ENCODE measurements at places on chromosomes 2 and 18.
A peak's percentile ranks its signal among the peaks of the same experiment; 100 is the strongest.

GRCh38 chr2:207718521-207718920, 7.1 kb downstream of the CCNYL1 start:
- no peak for DNase-seq

DNA sequence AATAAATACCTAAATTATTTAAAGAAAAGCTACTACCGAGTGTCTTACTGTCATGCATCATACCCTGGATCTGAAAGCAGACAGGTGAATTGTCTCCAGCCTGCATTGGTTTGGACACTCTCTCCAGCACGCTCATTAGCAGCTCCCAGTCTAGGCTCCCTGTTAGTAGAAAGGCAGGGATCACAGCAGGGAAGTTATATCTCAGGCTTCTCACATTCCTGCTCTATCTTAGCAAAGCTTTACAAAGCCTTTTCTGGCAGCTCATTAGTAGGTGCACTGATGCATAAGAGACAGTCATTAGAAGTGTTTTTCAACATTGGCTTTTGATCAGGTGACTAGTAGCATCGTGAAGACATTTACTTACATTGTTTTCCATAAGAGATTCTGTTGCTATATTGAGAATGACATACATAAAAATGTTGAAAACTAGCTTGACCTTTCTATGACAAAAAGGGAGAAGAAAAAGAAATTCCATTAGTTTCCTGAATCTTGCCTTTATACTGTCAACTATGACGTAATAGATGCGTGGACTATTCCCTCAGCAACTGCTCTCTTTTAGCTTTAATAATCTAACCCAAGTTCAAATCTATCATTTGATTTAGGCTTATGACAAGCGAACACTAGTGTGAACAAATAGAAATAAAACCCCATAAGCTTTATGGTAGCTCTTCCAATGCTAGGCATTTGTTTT, 408.7 kb upstream of the KCNH7 start:
- DNase-seq: no peak

GRCh38 chr2:239586651-239587310, 186.0 kb upstream of the HDAC4 start:
- no peak for DNase-seq

DNA sequence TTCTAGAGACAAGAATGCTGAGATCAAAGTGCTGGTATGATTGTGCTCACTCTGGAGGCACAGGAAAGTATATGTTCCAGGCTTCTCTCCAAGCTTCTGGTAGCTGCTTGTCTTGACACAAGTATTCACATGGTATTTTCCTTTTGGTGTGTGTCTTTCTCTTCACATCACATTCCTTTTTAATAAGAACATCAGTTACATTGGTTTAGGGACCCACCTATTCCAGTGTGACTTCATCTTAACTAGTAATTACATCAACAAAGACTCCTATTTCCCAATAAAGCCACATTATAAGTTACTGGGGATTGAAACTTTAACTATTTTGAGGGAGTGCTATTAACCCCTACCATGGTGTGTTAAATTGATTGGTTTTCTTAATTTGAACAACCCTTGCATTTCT, 119.1 kb downstream of the FSIP2 start:
- no peak for DNase-seq

DNA sequence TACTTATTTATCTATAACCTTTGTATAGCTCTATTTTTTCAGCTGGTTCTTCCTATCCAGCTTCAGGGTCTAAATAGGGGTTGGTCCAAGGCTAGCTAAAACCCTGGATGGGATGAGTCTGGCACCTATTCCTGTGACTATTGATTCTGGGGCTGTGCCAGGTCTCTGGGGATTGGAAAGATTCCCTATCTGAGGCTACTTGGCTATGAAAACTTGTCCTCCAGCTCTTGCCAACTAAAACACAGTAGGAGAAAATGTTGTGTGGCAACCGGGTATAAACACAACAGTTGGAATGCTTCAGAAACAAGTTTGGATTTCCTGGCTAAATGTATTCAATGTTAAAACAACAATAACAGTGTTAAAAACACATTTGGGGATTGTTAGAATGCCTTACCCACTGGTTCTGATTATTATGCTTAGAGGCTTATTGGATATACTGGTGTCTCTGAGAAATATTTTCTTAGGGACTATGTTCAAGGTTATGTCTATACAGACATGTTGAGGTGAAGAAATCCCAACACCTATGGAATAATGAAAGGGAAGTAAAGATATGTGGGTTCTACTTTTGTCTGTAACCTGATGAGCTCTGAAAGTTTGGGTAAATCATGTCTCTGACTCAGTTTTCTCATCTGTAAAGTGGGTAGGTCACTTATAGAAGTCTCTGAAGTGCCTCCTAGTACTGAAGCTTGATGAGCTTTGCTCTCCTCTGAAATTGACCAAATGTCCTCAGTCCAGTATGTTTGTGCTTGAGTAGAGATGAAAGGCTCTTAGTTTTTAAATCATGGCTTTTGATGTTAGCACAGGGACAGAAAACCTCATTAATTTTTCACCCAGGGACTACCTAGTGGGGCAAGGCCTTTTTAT, 460.7 kb downstream of the MTX2 start:
- no peak for DNase-seq

DNA sequence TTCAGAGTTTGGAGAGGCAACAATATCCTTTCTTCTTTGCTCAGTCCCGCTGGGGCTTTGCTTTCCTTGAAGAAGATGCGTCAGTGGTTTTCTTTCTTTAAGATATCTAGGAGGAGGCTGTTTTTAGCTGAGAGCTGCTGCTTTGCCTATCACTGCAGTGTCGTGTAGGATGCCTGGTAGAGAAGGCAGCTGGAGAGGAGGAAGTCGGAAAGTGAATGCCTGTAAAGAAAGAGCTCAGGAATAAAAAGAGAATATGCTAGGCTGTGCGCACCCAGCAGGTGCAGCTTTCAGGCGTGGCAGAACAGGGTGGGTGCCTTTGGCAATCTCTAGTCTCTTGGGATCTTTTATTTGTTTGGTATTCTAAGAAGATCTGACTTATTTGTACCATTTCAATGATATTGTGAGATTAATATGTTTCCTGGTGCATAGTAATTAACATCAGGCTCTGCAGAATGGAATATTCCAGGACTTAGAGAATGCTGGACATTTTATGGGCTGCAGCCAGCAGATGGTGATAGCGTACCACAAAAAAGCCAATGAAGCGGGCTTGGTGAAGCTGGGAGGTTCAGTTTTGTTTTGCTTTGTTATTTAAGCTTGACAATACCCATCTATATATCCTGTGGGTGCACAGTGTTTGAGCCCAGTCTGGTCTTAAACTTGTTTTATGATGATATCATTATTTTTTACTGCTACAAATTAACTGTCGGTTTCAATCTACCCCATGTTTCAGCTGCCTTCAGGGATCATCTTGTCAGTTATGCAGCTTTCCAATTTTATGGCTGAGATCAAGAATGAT, 34.9 kb downstream of the CAVIN2 start:
- peak; percentile 42 for DNase-seq
